C1 segment of cervical spinal cord (tissue), 14 donors: ENCODE measurements at places on chromosomes 7 and 10.

DNA sequence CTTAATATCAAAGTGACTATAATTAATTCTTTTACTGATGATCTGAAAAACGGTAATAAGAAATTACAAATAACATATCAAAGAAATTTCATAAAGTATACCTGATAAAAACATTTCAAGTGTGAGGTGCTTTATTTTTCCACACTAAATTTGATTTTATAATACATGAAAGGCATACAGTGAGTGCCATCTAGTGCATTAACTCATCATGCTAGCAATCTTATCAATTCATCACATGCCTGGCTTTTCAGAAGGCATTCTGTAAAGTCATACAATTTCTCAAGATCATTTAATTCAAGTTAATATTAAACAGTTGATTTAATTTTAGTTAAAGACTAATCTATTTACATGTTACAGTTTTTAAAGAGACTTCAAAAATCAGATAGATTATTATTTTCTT lies 1020.9 kb downstream of the GATA3 start:
- no peak for DNase-seq

- no peak for DNase-seq
Observed at GRCh38 chr10:124155781-124156435, 62.5 kb upstream of the CHST15 start.

GRCh38 chr10:97831259-97831658 lies 18.4 kb upstream of the GOLGA7B start:
- no peak for DNase-seq

GRCh38 chr7:149414171-149414570 lies 46.7 kb downstream of the ZNF777 start:
- no peak for DNase-seq

DNA sequence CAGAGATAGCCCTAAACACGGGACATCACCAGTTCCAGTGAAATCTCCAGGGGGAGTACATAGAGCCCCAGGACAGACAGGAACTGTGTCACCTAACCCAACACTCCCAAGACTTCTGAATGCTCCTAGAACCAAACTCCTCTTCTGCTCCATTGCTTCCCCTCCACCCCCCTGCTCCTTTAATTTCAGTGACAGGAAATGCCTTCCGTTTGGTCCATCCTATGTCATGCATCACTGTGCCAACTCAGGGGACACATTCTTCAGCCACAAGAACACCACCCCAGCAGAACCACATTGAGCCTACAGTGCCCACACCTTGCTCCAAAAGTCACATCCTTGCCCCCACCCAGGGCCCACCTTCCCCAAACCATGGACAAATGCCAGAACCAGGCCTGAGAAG lies 100.5 kb downstream of the KCNMA1 start:
- no peak for DNase-seq

DNA sequence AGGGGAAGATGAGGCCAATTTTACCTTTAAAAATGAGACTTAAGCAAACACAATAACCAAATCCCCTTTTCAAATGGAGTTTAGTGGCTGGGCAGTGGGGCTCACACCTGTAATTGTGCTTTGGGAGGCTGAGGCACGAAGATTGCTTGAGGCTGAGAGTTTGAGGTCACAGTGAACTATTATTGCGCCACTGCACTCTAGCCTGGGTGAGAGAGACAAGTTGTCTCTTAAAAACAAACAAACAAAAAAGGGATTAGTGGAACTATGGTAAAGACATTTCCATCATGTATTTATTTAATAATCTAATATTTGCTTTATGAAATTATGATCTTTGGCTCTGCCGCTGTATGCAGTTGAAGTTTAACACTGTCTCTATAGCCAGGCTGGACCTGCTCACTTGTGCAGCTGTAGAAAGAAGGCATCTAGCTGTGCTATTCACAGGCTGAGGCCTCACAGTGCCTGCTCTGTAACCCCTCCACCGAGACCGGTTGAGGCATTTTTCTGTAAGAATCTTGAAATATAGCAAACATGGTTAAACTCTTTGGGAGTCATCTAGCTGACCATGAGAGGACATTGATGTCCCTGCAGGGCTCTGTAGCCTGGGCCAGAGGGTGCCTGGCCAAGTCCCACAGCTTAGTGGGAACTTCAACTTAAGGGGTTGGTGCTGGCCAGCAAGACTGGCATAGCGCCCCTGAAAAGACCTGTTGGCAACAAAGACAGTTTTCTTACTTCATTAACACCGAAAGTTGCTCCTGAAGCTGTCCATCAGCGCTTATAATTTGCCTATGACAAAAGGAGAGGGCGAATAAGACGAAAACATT lies 131.8 kb downstream of the BMPER start:
- DNase-seq = no peak

DNA sequence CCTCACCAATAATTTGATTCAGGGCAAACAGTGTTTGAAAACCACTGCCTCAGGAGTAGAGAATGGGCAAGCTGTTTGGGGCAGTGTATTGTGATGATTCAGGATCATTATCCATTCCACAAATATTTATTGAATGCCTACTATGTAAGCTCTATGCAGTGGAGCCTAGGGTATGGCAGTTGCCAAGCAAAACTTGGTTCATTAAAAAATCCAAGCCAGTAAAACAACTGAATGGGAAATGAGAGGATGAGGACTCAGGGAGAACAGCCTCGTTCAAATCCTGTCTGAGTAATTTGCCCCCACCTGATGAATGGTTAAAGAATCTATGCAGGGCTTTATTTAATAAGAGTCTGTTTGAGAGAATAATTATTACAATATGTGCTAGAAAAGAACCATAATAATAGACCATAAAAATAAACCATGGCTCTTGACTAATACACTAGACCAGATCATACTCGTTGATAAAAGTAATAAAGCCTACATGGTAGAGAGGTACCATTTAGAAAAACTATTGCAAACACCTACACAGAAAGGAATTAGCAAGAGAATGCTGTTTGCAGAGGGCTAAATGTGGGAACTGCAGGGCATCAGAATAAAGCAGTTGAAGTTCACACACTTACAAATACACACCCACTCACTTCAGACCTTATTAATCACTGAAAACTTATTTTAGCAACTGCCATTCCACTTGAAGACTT lies 71.7 kb downstream of the CREB5 start:
- no peak for DNase-seq

DNA sequence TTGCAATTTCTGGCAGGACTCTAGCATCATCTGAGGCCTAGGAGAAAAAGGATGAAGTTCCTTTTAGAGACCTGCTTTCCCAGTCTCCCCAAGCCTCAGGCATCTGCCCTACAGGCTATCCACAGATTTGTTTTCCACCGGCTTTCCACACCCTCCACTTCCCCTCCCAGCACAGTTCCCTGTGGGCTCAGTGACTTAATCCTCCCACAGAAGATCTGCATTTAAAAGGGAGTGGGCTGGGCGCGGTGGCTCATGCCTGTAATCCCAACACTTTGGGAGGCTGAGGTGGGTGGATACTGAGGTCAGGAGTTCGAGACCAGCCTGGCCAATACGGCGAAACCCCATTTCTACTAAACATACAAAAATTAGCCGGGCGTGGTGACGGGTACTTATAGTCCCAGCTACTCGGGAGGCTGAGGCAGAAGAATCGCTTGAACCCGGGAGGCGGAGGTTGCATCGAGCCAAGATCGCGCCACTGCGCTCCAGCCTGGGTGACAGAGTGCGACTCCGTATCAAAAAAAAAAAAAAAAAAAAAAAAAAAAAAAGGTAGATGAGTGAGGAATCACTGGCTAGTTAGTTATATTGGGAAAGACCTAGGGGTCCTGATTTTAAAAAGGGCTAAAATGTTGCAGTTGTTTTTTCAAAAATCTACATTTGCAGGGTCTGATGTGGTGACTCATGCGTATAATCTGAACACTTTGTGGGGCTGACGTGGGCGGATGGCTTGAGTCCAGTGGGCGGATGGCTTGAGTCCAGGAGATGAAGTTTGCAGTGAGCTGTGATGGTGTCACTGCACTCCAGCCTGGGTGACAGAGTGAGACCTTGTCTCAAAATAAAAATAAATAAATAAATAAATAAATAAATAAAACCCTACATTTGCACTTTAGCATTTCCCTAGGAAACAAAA lies 119.5 kb downstream of the BAMBI start:
- no peak for DNase-seq

GRCh38 chr7:99019523-99020412 lies 124.1 kb downstream of the SMURF1 start:
- DNase-seq = no peak

DNA sequence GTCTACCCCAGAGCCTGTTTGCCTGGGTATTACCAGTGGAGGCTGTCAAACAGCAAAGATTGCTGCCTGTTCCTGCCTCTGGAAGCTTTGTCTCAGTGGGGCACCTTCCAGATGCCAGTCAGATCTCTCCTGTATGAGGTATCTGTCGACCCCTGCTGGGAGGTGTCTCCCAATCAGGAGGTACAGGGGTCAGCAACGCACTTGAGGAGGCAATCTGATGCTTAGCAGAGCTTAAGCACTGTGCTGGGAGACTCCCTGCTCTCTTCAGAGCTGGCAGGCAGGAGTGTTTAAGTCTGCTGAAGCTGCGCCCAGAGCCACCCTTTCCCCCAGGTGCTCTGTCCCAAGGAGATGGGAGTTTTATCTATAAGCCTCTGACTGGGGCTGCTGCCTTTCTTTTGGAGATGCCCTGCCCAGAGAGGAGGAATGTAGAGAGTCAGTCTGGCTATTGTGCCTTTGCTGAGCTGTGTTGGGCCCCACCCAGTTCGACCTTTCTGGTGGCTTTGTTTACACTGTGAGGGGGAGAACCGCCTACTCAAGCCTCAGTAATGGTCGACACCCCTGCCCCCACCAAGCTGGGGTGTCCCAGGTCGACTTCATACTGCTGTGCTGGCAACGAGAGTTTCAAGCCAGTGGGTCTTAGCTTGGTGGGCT lies 62.2 kb downstream of the PPP1R9A start:
- DNase-seq = no peak

DNA sequence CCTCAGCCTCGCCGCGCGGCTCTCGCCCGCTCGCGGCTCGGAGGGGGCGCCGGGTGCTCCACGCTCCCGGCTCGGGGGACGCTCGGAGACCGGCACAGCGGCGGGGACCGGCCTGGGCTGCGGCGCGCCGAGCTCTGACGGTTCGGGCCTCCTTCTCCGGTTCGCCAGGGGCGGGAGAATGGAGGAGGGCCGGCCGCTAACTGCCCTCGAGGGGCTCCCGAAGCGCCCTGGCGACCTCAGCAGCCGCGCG lies 232 bp upstream of the GRID1 start:
- no peak for DNase-seq

- no peak for DNase-seq
Observed at GRCh38 chr7:102991540-102992214, 78.9 kb downstream of the LRRC17 start.

DNA sequence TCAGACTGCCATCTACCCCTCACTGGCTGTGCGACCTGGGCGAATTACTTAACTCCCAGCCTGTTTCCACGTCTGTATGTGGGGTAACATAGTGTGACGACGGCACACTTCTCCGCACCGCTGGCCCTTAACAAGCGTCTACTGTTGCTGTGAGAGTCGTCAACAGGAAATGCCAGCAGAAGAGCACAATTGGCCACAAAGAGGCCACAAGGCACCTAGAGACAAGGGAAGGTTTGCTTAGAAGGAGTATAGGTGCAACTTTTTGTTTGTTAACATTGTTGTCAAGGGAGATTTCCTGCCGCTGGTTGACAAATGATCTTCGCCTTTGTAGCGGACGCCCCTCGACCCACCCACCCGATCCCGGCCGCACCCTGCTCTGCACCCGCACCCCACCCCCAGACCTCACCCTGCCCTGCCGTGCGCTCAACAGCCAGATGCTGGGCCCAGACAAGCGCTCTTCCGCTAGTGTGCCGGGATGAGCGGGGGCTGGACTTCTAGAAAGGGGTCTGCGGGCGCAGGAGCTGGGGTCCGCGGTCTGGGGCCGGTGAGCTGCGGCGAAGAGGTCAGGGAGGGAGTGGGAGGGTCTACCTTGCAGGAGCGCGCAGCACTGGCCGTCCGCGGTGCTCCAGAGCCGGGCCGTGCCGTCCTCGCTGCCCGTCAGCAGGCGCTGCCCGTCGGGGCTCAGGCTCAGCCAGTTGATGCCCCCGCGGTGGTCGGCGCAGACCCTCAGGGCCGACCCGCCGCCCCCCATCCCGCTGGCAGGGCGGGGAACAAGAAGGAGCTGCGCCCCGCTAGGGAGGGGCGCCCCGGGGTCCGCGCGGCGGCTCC lies 785 bp downstream of the WDR86 start:
- DNase-seq = no peak

DNA sequence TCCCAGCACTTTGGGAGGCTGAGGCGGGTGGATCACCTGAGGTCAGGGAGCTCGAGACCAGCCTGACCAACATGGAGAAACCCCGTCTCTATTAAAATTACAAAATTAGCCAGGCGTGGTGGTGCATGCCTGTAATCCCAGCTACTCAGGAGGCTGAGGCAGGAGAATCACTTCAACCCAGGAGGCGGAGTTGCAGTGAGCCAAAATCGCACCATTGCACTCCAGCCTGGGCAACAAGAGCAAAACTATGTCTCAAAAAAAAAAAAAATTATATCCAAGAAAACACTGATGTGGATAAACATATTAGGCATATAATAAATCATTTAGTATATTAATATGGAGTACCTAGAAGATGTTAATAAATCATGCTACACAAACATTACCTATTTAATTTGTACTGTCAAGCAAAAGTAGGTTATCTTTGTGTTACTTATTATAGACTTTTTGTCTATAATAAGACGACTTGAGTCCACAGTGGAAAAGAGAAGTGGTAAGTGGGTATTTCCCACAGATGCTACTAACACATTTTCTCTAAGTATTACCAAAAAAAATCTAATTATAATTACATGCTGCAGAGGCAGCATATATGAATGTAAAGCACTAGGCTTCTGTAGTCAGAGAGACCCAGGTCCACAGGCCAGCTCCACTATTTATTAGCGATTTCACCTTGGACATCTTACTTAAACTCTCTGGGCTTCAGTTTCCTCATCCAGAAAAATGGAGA lies 34.5 kb downstream of the DNMBP start:
- no peak for DNase-seq

GRCh38 chr7:117816727-117817126 lies 56.5 kb downstream of the CTTNBP2 start:
- DNase-seq = no peak

DNA sequence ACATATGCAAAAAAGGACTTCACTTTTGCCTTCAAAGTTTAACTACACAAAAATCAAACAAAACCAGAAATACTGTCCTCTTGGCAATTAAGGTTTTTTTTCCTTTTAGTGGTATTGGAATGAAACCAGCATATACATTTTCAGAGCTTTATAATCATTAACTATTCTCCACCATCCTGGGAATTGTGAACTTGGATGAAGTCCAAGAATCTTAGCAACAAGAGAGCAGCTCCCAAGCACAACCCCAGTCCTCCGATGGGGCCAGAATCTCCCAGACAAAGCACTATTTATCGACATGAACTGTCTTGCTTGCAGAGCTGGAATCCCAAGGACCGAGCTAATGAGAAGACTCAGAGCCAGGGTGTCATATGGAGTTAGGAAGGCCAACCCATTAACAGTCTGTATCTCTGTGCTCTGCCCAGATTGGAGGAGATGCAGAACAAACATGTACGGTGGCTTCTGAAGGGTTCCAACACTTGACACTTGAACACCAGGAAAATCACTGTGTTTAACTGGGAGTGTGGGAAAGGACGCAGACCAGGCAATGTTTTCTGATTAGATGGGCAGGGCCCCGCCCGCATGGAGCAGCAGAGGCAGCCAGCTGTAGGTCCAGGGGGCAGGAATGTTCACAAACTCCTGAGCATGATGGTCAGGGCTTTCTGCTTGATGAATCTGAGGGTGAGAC lies 35.5 kb downstream of the PPP1R3C start:
- no peak for DNase-seq
